Karpas-422 (cell line): ENCODE measurements at places on chromosomes 3 and 15.
A peak's percentile ranks its signal among the peaks of the same experiment; 100 is the strongest.

DNA sequence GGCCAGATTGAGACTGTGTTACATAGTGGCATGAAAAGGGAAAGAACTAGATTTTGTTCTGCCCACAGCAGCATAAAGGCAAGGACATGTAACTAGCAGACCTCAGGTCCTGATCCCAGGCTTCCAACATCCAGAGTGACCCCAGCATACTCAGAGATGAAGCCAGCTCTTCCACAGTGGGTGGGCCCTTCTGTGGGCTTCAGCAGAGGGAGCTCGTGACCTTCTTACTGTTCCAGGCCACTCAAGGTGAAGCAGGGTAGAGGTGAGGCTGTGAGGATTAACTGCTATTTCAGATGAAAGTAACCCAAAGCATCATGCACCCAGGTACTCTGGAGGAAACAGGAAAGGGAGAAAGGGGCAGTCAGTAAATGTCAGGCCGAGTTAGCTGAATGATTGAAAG is 905 bp upstream of the SLC24A1 start:
- DNase-seq, result peak; percentile 50

DNA sequence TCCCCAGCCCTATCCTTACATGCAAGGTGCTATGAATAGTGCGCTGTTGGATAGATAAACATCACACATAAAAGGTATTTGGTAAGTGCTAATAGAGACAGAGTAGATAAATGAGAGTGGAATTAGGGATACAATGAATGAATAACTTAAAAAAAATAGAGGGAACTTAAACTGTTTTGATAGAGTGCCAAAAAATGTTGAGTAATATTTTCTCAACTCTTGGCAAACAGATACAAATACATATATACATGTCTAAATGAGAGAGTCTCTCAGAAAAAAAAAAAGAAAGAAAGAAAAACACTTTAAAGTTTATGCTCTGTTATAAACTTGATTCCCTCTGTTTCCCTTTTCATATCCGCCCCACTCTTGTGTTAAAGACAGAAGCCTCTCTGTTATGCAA is 667.4 kb downstream of the ROBO2 start:
- no peak for DNase-seq

- DNase-seq, result no peak
Measured at GRCh38 chr3:195113048-195113447, 157.9 kb downstream of the XXYLT1 start.

DNA sequence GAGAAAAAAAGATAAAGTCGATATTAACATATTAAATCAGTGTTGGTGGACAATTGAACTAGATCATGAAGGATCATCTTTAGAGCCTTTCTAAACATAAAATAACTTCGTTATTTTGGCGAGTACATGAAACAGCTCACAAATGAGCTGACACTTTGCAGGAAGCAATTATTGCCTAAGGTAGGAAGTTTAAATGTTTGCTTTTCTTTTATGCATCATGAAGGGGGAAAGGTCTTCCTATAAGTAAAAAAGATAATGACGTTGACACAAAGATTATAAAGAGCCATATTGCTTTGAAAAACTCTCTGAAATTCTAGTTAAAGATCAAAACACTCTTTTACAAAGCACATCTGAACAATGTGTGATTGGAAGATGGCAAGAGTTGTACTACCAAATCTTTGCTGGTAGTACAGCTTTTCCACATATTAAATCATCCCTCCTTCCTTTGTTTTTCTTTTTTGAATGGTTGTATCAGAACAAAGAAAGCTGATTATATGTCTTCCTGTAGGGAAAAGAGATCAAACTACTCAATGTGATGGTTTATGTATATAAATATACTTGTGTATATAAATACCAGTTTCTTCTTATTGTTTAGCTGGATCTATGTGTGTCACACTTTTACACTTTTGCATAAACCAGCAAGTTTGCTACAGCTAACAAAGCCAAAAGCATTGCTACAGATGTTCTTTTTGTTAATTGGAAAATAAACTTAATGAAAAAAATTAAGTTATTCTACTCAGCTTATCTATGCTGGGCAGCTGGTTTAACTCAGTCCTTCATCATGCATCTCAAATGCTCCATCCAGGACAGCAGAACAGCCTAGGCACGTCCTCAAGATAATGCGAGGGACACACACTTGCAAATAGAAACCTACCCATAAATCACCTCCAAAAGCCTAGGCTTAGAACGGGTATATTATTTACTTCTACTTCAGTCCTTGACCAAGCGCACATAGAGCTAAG is 850.8 kb upstream of the ROBO1 start:
- no peak for DNase-seq

DNA sequence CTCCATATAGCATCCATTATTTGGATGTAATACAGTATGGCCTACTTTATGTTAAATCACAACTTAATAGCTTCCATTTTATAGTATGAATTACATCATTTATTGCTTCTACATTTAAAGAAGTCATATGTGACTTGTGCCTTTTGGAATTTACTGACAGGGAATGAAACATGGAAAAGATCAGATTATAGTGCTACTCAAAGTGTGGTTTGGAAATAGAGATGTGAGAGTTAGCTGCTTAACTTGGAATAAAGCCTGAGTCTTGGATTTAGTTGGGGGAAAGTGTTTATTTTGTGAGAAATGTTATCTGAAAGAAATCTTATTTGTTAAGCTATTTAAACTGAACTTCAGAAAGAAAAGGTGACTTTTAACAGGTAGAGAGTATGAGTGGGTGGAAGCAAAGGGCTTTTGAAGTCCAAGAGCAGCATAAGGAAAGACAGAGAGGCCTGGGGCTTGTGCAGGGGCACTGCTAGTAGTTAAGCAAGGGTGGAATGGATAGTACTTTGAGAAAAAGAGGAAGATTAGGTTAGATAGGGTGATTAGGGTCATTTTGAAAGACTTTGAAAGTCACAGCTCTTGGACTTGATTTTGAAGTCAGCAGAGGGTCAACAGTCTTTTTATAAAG is 60.5 kb downstream of the SLMAP start:
- DNase-seq, result no peak

GRCh38 chr3:137062250-137062649 is 104.5 kb downstream of the IL20RB start:
- DNase-seq, result no peak

DNA sequence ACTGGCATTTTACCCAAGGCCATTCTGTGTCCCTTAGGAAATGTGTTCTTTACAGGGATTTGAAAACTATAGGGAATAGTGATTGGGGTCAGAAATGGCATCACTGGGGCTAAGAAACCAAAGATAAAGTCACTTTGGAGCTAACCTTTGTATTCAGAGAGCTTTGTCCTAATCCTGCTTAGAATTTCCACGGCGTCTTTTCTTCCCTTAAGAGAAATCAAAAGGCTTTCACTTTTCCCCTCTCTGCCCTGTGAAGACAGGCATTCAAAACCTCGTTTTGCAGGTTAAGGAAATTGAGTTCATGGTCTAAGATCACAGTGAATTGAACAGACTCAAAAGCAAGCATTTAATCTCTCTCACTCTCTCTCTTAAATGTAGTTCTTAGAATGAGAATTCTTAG is 182.5 kb downstream of the VGLL4 start:
- DNase-seq, result no peak

DNA sequence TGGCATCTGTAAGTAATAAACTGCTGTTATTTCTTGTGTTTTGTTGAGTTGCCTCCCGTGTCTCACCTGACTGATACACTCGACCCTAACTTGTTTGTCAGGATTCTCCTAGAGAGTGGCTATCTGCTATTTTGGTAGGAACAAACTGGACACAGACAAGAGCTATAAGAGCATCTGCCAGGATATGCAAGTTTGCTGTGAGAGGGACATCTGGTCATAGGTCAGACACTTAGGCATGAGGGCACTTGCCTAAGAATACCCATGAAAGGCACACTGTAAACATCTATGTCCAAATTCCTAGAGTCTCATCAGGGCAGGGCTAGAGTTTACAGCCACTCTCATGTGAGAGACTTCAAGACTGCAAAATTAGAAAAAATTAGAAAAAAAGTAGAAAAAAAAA is 32.5 kb downstream of the NEDD4 start:
- no peak for DNase-seq

DNA sequence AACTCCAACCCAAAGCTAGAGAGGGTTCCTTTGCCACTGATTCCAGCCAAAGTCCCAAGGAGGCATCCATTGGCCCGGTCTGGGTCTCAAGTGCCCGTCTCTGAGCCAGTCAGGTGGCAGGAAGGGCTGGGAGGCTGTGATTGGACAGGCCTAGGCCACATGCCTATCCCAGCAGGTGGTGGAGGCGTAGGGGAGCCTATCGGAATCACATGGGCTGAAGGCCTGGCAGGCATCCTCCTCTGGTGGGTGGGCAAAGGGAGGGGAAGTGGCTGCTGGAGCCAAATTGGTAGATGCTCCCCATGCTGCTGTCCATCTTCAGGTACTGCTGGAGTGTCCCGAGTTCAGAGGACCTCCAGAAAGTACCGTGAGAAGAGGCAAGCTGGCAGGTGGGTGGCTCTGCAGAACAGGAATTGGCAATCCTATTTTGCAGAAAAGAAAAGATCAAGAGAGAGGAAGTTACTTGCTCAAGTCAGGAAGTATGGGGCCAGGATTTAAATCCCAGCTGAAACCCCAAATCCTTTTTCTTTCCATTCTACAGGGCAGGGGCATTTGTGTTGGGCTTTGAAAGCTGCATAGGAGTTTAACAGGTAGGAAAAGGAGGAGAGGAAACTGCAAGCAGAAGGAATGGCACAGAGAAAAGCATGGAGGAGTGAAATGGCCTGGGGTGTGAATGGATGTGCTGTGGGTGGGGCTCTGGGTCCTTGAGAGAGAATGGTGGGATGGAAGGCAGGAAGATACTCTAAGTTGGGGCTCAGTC is 3.7 kb downstream of the CHST13 start:
- no peak for DNase-seq

DNA sequence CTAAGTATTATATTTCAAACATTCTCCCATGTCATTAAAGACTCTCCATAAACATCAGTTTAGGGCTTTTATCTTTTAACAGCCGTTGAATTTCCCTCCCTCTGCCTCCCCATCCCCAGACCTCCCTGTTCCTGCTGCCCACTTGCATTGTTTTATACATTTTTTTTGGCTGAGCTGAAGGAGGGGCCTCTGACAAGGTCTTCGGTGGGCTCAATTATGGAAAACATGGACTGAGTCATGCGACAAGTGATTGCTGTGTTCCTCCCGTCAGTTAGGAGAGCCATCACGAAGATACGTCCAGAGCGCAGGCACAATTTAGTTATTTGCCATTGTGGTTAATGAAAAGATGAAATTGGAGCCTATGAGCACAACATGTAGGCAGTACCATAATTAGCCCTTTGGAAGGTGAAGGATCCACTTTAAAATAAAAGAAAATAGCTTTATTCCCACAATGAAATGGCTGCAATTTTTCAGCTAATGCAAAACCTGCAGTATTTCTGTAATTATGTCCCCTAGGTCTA is 12.0 kb upstream of the NMNAT3 start:
- DNase-seq, result no peak

DNA sequence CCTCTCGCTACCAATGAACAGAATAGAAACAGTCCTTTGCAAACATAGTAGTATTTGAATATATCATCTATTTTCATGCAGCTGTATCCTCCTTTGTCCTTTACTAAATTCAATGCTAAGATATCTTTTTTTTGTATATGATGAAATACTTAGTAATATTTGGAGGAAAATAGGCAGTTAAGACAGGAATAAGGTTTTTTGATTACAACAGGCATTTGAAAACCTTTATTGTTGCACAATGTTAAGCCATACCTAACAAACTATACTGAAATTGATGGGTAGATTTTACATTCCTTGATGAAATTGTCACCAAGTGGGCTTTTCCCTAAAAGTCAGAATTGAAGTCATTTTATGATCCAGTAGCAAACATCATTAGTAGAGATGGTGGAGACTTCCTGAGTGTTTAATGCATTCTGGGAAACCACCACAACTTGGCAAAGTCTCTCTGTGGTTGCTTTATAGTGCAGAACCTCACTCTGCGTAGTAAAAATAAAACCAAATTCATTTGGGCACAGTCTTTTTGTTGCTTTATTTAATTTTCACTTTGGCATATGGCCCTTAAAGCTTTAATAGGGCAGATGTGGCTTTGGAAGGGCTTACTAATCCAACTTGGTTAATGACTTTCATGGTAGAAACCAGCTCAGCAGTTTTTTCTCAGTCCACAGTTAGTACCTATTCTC is 216.0 kb downstream of the DIPK2A start:
- no peak for DNase-seq

- no peak for DNase-seq
Measured at GRCh38 chr15:59303633-59304032, 69.0 kb downstream of the MYO1E start.

GRCh38 chr15:70254311-70254869 is 156.7 kb upstream of the TLE3 start:
- no peak for DNase-seq

DNA sequence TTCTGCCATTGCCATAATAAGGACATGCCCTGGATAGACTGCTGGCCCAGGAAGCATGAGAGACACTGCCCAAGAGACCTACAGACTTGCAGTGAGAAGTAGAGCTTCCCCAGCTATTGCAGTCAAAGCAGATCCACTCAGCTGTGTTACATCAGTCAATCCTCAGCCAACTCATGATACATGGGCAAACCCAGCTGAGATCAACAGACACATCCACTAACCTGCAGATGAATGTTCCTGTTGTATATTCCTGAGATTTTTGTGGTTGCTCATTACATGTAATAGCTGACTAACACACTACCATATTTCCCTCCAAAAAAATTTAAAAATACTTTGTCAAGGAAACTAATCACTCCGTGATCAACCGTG is 68.6 kb downstream of the DCLK3 start:
- DNase-seq, result no peak

DNA sequence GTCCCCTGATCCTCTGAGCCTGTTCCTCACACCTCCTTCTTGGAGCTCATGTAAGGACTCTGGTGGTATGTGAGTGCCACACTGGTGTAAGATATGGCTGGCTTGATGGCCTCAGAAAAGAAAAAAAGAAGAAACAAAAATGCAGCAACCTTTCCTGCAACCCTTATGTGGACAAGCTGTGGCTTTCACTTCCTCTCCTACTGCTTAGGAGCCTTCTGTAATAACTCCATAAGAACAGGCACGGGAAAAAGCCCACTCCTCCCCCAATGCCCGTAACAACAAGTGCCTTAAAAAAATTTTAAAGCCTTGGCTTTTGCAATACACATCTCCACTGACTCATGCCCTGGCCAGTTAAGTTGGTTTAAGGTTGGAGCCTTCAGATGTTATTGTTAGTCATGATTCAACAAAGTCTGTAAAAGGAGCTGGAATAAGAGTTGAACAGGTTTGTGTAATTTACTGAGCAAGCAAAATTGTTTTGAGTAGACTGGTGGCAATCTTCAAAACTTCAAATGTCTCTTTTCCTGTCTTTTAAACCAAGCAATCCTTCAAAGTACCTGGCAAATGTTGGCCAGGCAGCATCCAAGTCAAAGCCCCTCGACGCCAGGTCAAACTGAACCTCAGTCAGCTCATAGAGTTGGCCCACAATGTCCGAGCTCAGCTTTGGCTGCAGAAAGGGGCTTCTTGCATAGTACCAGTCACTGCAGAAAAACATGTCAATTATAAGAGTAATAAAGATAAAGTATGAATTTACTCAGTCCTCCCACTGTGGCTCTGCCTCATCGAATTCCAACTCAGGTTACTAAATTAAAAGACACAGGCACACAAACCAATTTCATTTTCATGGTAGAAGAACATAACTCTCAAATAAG is 22.9 kb downstream of the FYCO1 start:
- no peak for DNase-seq

- DNase-seq, result no peak
Measured at GRCh38 chr3:189355481-189356201, 183.9 kb downstream of the TPRG1 start.

GRCh38 chr3:8301977-8302735 is 199.5 kb upstream of the LMCD1 start:
- peak; percentile 79 for DNase-seq

GRCh38 chr3:176055836-176056235 is 1141.4 kb downstream of the TBL1XR1 start:
- DNase-seq, result no peak

- no peak for DNase-seq
Measured at GRCh38 chr3:196694202-196694638, 17.8 kb downstream of the CEP19 start.

GRCh38 chr3:136898549-136898948 is 36.5 kb downstream of the NCK1 start:
- no peak for DNase-seq
